ENCODE measurements at places on chromosomes 5 and 9. TPM values are rescaled to one million over a fixed set of nuclear protein-coding genes. Genes with fewer than 3 reads are reported as not detected.

- DNase-seq = no peak
Measured at GRCh38 chr5:14587150-14587549, 5.6 kb downstream of the OTULINL start.

DNA sequence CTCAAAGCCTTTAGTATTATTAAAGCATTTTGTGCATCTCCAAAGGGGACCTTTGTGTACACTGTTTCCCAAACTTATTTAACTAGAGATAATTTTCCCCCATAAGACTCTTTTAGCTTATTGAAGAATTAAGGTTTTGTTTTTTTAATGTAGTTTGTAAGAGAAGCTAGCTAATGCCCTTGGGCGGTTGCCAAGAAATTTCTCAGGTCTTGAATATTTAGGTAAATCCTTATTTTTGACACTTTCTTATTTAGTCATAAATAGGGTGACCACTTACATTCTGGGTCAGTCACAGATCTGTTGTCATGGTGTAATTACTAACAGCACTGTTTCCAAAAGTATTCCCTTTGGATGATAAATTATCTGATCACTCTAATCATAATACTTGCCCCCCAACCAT, 27.2 kb downstream of the TNFAIP8 start:
- no peak for DNase-seq

- no peak for DNase-seq
Measured at GRCh38 chr5:4781299-4781698, 358.8 kb upstream of the ADAMTS16 start.

DNA sequence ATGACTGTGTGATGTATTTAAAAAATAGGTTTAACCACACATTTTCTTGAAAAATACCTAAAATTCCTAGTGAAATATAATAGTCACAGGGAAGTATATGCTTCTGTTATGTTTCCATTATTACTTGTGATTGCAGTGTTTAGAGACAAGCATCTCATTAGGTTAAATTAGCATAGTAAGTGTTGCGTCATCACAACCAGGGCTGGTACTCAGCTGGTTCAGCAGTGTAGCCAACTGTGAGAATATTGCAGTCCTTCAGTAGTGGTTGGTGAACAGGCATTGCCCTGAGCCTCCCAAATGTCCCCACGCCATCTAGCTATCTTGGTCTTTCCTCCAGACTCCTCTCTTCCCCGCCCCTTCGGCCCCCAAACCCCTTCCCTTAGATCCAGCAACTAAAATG, 261.7 kb downstream of the ARHGEF28 start:
- DNase-seq = no peak

- DNase-seq = no peak
Measured at GRCh38 chr9:93077367-93077766, 18.6 kb upstream of the CARD19 start.

DNA sequence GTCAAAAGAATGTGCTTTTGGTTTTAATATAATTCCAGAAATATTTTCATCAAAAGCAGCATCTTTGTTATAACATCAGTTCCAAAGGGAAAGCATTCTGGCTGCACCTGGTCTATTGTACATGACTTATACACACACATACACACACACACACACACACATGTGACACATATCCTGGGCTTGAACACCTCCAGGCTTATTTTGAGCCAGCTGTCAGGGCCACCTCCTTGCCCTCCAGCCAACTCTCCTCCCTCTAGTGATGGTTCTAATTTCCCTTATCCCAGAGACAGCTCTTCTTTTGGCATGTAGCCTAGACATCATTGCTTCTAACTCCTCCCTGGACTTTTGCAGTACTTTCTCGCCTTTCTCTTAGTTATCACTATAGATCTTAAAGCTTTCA, 115.0 kb downstream of the PIK3R1 start:
- DNase-seq = no peak

Gene HMMR
- total RNA-seq = 1.4 TPM

Gene PALM2AKAP2
- 20.4 TPM for total RNA-seq

Gene DIRAS2
- 3.6 TPM for total RNA-seq

Gene THOC3
- 55.4 TPM for total RNA-seq

Gene FOXD4L6
- total RNA-seq = 0.10 TPM

Gene ARHGEF39
- 0.25 TPM for total RNA-seq
